ENCODE measurements at places on chromosomes 5 and 9. TPM values are rescaled to one million over a fixed set of nuclear protein-coding genes. Genes with fewer than 3 reads are reported as not detected.

DNA sequence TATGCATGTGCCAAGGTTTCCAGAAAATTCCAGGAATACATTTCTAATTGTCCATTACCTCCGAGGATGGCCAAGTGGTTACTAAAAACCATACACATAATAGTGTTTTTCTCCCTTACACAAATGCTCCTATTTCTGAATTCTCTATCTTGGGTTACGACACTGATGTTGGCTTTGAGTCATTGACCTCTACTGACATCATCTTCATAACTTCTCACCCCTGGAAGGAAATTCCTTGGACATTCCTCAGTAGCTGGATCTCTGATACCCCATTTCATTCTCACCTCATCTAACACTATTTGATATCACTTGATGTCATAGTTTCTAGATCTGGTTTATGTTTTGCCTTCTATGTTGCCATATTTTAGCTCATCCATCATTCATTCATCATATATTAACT lies 287.2 kb downstream of the CTNND2 start:
- no peak for DNase-seq

The NPR3 gene
- total RNA-seq, result 0.59 TPM

DNA sequence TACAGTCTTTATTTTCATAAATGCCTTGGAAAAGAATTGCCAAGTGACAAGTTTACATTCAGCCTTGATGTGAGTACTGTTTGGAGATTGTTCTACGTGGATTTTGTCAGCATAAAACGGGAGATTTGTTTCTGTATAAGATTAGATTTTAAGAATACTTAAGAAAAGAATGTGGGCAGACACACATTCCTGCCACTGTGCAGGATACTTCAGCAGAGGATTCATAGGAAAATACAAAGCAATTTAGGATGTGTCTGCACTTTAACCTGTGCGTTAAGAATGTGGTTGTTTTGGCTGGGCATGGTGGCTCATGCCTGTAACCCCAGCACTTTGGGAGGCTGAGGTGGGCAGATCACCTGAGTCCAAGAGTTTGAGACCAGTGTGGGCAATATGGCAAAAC lies 37.2 kb downstream of the GPR107 start:
- DNase-seq, result no peak

DNA sequence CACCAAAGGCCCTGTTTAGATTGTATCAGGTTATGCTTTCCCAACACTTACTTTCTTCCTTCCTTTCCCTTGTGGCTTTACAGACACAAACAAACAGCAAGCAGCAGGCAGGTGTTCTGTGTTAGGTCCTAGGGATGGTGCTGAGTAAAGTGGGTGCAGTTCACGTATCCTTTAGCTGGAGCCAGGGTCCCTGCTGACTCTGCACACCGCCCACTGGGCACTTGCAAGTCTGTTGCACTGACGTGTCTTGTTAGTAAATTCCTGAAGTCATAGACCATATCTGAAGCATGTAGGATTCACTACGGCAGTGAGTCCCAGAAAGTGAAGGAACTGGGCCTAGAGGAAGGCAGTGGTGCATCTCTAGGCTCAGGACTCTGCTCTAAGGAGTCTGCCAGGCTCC lies 96.5 kb downstream of the DAPK1 start:
- DNase-seq, result no peak

DNA sequence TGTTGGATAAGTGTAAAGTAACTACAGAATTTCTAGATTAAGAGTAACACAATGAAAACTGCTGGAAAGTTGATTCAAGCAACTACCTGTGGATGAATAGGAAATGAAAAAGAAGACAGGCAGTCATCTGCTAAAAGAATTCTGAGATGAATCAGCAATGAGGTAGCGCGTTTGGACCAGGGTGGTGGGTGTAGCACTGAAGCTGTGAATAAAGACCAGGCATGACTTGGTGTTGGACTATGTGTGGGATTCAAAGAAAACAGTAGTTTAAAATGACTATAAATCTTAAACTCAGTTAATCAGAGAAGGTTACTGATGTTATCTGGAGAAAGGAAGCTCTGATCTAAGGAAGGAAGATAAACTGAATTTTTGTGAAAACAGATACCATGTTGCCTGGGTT lies 159.8 kb downstream of the FBN2 start:
- DNase-seq, result no peak

DNA sequence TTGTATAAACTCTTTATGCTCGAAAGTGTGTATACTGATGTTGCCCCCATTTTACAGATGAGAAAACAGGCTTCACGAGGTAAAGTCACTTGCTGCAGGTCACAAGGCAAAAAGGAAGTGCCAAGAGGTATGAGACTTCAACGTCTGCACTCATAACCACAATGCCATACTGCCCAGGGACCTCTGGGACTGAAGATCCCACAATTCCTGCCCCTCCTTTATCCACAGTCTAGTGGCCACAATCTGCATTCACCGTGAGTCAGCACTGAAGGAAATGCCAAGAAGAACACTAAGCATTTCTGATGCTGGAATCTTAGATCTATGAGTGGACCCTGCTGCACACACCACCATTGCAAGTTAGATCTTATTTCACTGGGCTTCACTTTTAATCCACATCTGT lies 37.3 kb downstream of the MED27 start:
- DNase-seq, result no peak

The CENPH gene
- total RNA-seq, result 1.0 TPM

The NOXA1 gene
- total RNA-seq, result 14.6 TPM
